Activated effector memory CD4-positive, alpha-beta T cell treated with Interleukin-2 at 50 U/mL for 16 hours (primary cell): ENCODE measurements at places on chromosomes 3 and 15.

DNA sequence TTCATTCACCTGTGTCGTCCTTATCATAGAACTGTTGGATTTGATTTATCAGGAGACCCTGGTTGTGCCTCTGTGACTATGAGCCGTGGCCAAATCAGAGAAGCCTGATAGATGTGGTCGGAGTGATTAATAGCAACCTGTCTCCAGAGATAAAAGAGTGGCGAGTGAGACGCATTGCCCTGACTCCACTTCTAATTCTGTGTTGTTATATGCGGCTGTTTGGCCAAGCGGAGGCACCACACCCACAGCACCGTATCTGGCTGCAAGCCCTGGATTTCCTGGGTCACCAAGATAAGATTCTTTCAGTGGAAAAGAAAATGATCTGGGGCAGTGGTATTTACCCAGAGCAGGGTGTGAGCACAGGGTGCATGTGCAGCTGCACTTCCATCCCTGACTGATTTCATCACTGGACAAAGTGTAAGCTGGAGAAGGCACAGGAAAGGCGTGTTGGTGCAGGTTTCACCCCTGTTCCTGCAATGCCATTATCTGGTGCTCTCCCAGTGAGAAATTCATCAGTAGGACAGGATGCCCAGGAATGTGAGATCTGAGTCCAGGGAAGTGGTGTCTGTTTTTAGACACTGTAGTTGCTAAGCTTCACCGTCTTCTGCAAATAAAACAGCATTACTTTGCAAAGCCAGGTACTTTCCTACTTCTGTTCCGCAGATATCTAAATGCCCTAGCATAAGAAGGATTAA lies 84.6 kb downstream of the CD47 start:
- no peak for DNase-seq

- peak; percentile 65 for DNase-seq
These were observed 1.5 kb downstream of the ARHGEF3 start for GRCh38 chr3:56800130-56800831.

- no peak for DNase-seq
These were observed 451 bp downstream of the ONECUT1 start for GRCh38 chr15:52789601-52790168.

GRCh38 chr15:89398896-89399237 lies 64.2 kb upstream of the POLG start:
- DNase-seq = no peak
